Spinal cord (tissue), 10 donors: ENCODE measurements at places on chromosomes 13 and 19.

GRCh38 chr19:31256593-31256960, 92.7 kb downstream of the TSHZ3 start:
- no peaks in the 10 kb centered on the region for H3K4me1 ChIP-seq
- DNase-seq: no peak

DNA sequence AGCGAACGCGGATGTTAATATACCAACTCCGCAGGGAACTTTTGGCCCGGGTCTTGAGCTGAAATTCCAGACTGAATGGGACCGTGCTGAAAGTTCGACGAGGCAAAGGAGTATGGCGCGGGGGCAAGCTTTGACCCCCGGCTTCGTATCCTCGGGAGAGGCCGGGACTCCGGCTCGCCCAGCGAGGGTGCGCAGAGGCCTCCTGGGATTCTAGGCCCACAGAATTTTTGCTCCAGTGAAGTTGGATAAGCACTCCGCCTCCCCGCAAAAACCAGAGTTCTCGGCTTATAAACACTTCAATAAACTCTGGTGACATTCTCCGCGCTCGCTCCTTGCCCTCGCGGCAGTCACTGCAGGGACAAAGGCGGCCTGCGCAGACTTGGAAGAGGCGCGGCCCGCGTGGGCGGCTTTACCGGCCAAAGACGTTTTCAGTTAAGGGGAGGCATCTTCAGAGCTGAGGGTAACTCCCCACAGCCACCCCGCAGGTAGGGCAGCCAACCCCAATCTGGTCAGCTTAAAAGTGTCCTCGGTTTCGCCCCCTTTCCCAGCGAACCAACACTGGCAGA, 112.6 kb downstream of the KCNRG start:
- peak overlapping the region; percentile 55 for H3K4me3 ChIP-seq
- no peak for DNase-seq
- H3K4me1 ChIP-seq: peaks cover 50% of the 10 kb centered on the region
- peak overlapping the region; percentile 76 for H3K27ac ChIP-seq

DNA sequence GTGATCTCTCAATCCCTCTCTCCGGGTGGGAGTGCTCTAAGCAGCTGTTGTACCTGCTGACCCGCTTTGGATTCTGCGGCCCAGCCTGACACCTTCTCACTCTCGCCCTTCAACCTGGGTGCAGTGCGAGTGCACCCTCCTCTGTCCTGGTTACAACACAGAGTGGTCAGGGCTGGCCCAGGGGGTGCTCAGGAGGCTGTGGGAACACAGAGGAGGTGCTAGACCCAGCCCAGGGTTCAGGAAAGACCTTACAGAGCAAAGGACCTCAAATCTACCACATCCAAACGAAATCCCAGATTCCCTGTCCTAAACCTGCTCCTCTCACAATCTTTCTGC, 23.7 kb downstream of the ZNF175 start:
- peak overlapping the region; percentile 15 for H3K27ac ChIP-seq
- peaks cover 4% of the 10 kb centered on the region for H3K27me3 ChIP-seq
- DNase-seq: no peak
- H3K4me1 ChIP-seq: peaks cover 21% of the 10 kb centered on the region
- peak overlapping the region; percentile 63 for H3K4me3 ChIP-seq
- peaks cover 8% of the 10 kb centered on the region for H3K36me3 ChIP-seq

DNA sequence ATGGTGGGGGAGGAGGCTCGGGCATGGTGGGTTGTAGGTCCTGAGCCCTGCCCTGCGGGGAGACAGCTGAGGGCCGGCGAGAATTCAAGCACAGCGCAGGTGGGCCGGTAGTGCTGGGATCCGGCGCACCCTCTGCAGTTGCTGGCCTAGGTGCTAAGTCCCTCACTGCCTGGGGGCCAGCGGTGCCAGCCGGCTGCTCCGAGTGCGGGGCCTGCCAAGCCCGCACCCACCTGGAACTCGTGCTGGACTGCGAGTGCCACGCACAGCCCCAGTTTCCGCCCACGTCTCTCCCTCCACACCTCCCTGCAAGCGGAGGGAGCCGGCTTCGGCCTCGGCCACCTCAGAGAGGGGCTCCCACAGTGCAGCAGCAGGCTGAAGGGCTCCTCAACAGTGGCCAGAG, 33.7 kb downstream of the EEF1AKMT1 start:
- peaks cover 10% of the 10 kb centered on the region for H3K36me3 ChIP-seq
- DNase-seq: no peak
- H3K4me3 ChIP-seq: no peak overlapping the region
- no peak overlapping the region for H3K27ac ChIP-seq

DNA sequence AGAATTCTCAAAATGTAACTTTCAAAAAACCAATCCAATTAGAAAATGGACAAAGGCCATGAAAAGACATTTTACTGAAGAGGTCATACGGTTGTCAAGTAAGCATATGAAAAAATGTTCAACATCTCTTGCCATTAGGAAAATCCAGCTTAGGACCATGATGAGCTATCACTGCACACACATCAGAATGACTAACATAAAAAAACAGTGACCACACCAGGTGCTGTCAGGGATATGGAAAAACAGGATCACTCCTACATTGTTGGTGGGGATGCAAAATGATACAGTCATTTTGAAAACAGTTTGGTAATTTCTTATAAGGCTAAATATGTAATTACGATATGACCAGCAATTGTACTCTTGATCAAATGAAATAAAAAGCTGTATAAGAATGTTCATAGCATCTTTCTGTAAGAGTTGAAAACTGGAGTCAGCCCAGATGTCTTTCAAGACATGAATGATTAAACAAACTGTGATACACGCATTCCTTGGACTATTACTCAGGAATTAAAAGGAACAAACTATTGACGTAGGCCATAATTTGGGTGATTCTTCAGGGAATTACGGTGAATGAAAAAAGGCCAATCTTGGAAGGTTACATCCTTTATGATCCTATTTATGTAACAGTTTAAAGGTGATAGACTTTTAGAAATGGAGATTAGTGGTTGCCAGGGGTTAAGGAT, 26.9 kb upstream of the RCBTB2 start:
- no peak overlapping the region for H3K27ac ChIP-seq
- H3K4me3 ChIP-seq: no peak overlapping the region
- no peaks in the 10 kb centered on the region for H3K4me1 ChIP-seq
- no peaks in the 10 kb centered on the region for H3K27me3 ChIP-seq
- no peak for DNase-seq

GRCh38 chr13:65650321-65650720, 1579.8 kb downstream of the PCDH9 start:
- H3K27ac ChIP-seq: no peak overlapping the region
- no peak overlapping the region for H3K4me3 ChIP-seq
- H3K4me1 ChIP-seq: no peaks in the 10 kb centered on the region

DNA sequence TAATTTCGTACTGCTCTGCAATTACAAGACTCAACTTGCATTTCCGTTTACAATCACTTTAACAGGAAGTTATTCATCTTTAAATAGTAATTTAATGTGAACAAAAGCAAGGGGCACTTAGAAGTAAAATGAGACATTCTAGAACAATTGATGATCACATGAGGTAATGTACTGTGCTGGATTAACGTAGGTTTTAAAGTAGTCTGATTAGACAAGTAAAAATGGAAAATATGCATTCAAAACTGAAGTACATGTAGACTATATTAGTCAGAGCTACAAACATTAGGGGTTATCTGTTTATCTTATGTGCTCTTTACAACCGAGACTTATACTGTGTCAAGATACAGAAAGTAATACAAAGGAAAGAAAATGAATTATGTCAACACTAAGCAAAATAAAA, 1528.0 kb downstream of the SLITRK5 start:
- no peaks in the 10 kb centered on the region for H3K36me3 ChIP-seq
- no peaks in the 10 kb centered on the region for H3K4me1 ChIP-seq
- no peak overlapping the region for H3K4me3 ChIP-seq
- no peak overlapping the region for H3K27ac ChIP-seq
- H3K27me3 ChIP-seq: no peaks in the 10 kb centered on the region

DNA sequence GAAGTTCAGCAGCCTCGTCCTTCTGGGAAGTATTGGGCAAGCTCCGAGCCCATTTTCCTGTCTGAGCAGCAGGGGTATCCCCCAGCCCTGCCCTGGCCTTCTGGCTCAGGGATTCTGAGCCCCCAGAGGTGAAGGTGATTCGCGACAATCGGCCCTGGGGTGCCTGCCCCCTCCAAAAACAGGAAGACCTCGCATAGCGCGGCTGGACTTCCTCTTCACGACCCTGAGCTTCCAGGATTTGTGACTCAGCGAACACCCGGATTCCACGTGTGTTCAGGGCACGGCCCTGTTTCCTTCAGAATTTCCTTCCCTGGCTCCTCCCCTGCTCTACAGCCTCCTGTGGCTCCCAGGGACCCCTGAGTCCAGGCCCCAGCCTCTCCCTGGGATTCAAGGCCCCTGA, at the start of gene SEMA6B:
Gene SEMA6B, minus strand, starts transcription at position 116 of the 400 bp plus-strand sequence. CDS start 1,227 bp downstream, outside the sequence.
- H3K27ac ChIP-seq: peak within 1 kb of the TSS; percentile 15
- peaks cover 39% of the 10 kb centered on the region for H3K36me3 ChIP-seq
- H3K4me1 ChIP-seq: peaks cover 5% of the 10 kb centered on the region
- no peaks in the 10 kb centered on the region for H3K27me3 ChIP-seq
- peak within 1 kb of the TSS; percentile 18 for H3K4me3 ChIP-seq
- no peak for DNase-seq

DNA sequence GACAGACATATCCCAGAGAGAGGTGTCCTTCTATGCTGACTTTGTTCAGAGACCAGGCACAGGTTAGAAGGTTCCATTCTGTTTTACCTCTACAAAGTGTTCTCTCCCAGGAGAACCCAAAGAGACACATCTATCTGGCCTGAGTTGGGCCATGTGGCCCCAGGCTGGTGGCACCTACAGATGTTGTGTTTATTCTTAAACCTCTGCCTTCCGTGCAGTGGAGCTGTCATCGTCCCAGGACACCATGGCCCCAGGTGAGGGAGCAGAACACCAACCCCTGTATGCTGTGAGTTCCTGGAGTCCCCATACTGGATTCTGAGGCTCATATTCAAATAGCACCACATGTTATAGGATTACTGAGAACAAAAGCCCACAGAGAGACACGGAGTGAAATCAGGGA, 3.9 kb downstream of the KIR3DL3 start:
- no peaks in the 10 kb centered on the region for H3K4me1 ChIP-seq
- no peaks in the 10 kb centered on the region for H3K27me3 ChIP-seq
- no peaks in the 10 kb centered on the region for H3K36me3 ChIP-seq
- H3K4me3 ChIP-seq: no peak overlapping the region
- no peak overlapping the region for H3K27ac ChIP-seq
- DNase-seq: no peak

DNA sequence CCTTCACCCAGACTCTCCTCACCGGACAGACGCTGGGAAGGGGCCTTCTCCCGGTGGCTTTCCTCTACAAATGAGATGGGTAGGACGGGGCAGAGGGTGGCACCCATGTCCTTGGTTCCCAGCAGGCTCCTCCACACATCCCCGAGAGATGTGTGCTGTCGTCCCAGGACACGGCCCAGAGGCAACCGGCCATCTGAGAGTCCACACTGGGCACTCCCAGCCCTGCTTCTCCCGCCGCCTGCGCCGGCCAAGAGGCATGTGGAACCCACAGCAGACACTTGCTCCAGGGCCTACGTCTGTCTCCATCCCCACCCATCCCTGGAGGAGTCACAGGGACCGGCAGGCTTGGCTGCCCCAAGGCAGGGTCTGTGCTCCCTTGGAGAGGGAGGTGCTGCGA, 179.9 kb downstream of the KDM4B start:
- H3K36me3 ChIP-seq: peaks cover 92% of the 10 kb centered on the region
- DNase-seq: no peak
- peaks cover 31% of the 10 kb centered on the region for H3K4me1 ChIP-seq
- no peak overlapping the region for H3K27ac ChIP-seq
- no peaks in the 10 kb centered on the region for H3K27me3 ChIP-seq

GRCh38 chr13:94109715-94110374, 369.6 kb downstream of the DCT start:
- no peaks in the 10 kb centered on the region for H3K36me3 ChIP-seq
- no peak overlapping the region for H3K4me3 ChIP-seq
- no peaks in the 10 kb centered on the region for H3K4me1 ChIP-seq
- H3K27me3 ChIP-seq: no peaks in the 10 kb centered on the region

DNA sequence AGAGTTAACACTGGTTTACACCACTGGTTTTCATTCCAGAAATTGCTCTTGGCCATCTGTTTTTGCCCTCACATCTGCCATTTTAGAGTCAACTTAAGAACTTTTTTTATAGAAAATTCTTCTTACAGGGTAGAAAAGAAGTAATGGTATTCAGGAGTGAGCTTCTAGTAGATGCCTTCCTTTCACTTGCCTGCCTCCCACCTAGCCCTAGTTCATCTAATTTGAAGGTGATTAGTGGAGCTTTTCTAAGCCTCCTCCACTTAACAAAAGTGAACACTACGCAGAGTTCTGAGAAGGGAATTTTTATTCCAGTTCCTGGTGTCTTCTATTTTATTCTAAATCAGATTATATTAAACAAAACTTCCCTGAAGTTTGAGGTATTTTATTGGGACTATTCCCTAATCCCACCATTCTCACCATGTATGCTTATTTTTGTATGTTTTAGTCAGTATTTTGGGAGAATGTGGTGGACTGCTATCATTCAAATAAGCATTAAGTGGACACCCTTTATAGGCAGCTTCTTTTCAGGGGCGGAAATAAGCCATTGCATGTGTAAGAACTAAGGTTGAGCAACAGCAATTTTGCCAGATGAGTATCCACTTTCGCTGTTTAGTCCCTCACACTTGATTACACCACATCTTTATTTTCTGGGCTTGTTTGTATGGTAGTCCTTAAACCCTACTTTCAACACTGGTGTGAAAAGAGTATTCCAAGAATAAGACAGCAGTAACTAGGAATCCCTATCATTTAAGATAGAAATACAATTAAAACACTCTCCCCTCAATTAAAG, 156.9 kb downstream of the ENOX1 start:
- H3K36me3 ChIP-seq: no peaks in the 10 kb centered on the region
- no peak for DNase-seq
- H3K4me1 ChIP-seq: no peaks in the 10 kb centered on the region
- H3K27ac ChIP-seq: no peak overlapping the region

- H3K27me3 ChIP-seq: no peaks in the 10 kb centered on the region
- DNase-seq: no peak
- no peak overlapping the region for H3K4me3 ChIP-seq
- H3K36me3 ChIP-seq: peaks cover 11% of the 10 kb centered on the region
- H3K27ac ChIP-seq: no peak overlapping the region
These were observed 17.1 kb downstream of the NAA16 start for GRCh38 chr13:41327994-41328790.

- H3K27me3 ChIP-seq: no peaks in the 10 kb centered on the region
- DNase-seq: no peak
- no peak within 1 kb of the TSS for H3K27ac ChIP-seq
- H3K36me3 ChIP-seq: peaks cover 3% of the 10 kb centered on the region
- H3K4me1 ChIP-seq: peaks cover 39% of the 10 kb centered on the region
These were observed at the start of gene UHRF1 for GRCh38 chr19:4909156-4909896. TSS of gene UHRF1 (plus strand) at chr19:4909501. CDS start at chr19:4910886, 1,385 bp downstream.

DNA sequence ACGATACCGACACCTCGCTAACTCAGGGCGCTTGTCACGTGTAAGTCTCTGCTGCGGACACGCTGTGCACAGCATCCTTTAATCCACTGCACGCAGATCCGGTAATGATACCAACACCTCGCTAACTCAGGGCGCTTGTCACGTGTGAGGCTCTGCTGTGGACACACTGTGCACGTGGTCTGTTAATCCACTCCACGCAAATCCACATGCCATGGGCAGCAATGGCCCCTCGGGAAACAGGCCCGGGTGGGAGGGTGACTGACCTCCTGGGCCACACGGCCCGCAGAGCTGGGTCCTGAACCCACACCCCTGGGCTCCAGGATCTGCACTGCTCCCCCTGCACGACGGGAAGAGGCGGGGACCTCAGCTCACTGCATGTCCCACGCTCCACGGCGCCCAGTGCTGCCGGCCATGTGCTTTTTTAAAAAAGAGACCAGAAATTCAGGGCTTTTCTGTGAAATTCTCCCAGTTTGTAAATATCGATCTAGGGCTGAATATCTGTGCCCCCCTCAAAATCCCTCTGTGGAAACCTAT, 16.1 kb downstream of the SHC2 start:
- DNase-seq: no peak
- peaks cover 16% of the 10 kb centered on the region for H3K4me1 ChIP-seq
- no peak overlapping the region for H3K4me3 ChIP-seq

GRCh38 chr19:35844482-35845214, 7.7 kb downstream of the NPHS1 start:
- H3K4me3 ChIP-seq: no peak overlapping the region
- H3K27ac ChIP-seq: no peak overlapping the region
- DNase-seq: no peak
- peaks cover 21% of the 10 kb centered on the region for H3K4me1 ChIP-seq
- H3K36me3 ChIP-seq: no peaks in the 10 kb centered on the region
